ENCODE measurements at places on chromosomes 12 and 14.

DNA sequence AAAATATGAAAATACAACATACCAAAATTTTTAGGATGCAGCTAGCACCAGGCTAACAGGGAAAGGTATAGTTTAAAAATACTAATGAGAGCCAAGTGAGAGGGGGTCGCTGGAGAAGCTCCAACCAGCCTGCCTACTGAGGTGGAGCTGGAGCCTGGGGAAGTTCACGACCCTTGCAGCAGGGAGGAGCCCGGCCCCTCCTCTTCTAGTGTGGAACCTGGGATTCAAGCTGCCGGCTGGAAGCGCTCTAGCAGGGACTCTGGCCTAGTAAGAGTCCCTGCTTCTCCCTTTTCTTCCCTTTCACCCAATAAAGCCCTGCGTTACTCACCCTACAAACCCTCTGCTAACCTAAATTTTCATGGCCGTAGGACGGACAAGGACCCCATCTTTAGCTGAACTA lies 5.0 kb upstream of the KCNK13 start:
- peak; percentile 64 for DNase-seq

GRCh38 chr14:39957987-39958386 lies 525.8 kb upstream of the FBXO33 start:
- peak; percentile 15 for DNase-seq

- no peak for DNase-seq
Measured at GRCh38 chr12:102438047-102438826, 42.1 kb downstream of the IGF1 start.

- peak; percentile 97 for DNase-seq
Measured at GRCh38 chr12:97275728-97276590, 186.6 kb upstream of the RMST start.

DNA sequence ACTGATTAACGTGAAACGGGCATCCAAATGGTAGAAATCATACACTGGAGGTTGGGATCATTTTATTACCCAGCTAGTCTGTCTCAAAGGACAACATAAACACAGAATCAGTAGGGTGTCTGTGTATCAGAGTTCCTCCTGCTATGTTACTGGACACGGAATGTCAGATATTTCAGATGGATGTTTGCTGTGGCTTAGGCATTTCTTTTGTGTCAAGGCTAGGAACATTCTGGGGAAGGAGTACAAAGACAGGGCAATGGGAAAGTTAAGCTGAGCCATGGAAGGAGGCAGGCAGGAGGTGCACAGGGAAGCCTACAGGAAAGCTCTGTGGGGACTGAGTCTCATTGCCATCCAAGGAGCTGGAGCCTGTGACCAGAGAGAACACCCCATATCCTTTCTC lies 254.6 kb downstream of the C12orf75 start:
- no peak for DNase-seq

GRCh38 chr14:90797919-90798318 lies 18.3 kb downstream of the TTC7B start:
- no peak for DNase-seq

DNA sequence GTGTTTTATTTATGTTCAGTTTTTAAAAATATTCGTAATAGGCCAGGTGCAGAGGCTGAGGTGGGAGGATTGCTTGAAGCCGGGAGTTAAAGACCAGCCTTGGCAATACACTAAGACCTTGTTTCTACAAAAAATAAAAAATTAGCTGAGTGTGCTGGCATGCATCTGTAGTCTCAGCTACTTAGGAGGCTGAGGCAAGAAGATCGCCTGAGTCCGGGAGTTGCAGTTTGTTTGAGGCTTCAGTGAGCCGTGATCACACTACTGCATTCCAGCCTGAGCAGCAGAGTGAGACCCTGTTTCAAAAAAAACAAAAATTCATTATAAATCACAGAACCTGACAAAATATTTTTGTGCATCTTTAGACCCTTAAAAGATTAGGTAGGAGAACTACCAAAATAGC lies 240.1 kb upstream of the ARHGAP5 start:
- no peak for DNase-seq

DNA sequence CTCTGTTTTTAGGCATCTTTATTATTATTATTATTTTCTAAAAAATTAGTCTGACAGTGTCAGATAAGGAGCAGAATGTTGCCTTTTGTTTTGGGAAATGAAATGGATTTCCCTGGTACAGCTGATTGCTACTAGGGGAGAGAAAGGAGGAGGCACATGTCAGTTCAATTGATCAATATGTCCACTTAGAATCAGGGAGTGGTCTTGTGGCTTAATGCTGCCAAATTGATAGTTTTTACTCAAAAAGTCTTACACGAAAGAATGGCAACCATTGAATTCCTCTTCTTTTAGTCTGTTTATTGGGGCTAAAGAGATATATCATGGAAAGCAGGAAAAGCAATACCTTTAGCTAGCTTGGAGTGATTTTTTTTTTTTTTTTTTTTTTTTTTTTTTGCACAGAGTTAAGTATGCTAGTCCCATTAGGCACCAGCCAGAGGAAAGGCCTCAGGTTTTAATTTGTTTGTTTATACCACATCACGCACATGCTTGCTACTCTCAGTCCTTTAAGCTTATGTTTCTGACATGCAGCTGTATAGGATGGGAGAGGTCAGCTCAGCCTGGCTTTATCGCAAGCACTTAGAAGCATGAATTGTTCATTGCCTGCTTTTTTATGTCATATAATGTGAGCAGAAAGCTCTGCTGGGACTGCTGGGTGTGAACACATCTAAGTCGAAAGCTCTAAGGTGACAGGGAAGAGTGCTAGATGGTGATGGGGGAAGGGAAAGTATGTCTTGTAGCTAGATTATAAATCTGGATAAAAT lies 1.4 kb downstream of the AKAP6 start:
- peak; percentile 78 for DNase-seq

GRCh38 chr12:77610446-77610845 lies 220.2 kb upstream of the NAV3 start:
- DNase-seq: no peak

DNA sequence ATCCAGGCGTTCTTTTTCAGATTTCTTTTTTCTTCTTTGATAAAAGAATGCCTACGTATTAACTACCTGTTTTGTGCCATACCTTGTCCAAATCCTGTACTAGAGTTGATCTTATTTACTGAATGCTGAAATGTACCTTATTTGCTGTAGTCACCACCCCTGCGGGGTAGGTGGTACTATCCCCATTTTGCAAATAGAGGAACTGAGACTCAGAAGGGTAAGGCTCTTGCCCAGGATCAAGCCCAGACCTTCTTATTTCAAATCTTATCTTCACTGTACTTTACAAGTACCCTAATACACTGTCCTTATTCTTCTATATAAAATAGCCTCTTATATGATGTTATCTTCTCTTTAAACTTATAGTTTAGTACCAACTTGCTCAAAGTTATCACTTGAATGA lies 206.5 kb downstream of the SLC41A2 start:
- DNase-seq: no peak

GRCh38 chr12:62656591-62657362 lies 190.2 kb downstream of the MON2 start:
- DNase-seq: peak; percentile 33

DNA sequence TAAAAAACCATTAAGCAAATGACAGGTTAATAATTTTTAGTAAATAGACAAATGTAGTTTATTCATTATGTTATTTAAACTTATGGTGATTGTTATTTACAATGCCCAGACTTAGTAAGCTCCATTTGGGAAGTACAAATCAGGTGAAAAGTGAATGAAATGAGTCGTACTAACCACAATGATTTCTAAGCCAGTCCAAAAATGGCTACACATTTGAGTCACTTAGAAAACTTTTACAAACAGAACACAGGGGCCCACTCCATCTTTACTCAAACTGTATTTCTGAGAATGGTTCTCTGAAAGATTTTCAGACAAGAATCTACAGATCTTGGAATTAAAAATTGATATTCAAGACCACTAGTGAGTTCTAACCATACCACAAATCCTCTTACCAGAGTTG lies 653.3 kb upstream of the MIS18BP1 start:
- no peak for DNase-seq

DNA sequence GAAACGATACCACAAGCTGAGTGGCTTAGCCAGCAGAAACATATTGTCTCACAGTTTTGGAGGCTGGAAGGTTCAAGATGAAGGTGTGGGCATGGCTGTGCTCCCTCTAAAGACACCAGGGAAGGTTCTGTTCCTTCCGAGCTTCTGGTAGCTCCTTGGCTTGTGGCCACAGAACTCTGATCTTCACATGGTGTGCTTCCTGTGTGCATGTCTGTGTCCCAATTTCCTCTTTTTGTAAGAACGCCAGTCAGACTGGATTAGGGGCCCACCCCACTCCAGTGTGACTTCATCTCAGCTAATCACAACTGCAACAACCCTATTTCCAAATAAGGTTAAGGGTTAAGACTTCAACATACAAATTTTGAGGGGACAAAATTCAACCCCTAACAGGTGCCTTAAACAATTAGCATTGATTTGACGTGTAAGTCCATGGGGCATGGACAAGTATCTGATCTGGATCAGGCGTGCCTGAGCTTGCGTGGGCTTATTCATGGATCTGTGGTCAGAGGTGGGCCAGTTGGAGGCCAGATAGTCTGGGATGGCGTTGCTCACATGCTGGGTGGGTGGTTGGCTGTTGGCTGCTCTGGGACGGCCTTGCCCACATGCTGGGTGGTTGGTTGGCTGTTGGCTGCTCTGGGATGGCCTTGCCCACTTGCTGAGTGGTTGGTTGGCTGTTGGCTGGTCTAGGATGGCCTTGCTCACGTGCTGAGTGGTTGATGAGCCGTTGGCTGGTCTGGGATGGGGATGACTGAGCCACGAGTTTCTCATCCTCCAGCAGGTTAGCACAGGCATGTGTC lies 88.5 kb downstream of the LGMN start:
- DNase-seq: no peak
